Uterus (tissue), 4 donors: ENCODE measurements at places on chromosomes 2 and 18. TPM values are rescaled to one million over a fixed set of nuclear protein-coding genes. Genes with fewer than 3 reads are reported as not detected.

GRCh38 chr2:60948926-60949579, 67.7 kb downstream of the REL start:
- no peak for DNase-seq

- no peak for DNase-seq
Observed at GRCh38 chr2:152632736-152633135, 84.5 kb downstream of the PRPF40A start.

DNA sequence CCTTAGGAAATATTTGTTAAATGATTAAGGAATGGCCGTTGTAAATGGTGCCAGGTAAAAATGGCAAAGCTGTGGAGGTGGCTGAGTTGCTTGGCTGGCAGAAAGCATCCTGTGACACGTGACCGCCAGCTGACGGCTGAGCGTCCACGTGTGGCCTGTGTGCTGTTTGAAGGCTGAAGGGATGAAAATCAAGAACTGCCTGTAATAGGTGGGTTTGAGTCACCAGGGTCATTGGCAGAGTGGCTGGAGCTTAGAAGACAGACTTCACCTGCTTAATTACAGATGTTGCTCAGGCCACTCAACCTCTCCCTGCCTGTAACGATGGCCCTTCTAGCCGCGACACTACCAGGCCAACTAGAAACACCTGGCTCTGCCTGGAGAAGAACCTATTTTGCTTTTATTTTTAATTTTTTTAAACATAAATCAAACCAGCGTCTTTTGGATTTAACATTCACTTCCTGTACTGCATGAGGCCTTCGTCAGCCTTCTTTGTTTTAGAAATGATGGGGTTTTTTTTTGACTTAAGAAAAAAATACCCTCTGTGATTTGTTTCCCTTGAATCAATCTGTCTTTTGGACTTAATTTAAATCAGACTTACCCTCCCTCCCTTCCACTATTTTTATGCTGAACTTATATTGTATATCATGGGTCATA, 206.5 kb downstream of the PRKCE start:
- DNase-seq: no peak

DNA sequence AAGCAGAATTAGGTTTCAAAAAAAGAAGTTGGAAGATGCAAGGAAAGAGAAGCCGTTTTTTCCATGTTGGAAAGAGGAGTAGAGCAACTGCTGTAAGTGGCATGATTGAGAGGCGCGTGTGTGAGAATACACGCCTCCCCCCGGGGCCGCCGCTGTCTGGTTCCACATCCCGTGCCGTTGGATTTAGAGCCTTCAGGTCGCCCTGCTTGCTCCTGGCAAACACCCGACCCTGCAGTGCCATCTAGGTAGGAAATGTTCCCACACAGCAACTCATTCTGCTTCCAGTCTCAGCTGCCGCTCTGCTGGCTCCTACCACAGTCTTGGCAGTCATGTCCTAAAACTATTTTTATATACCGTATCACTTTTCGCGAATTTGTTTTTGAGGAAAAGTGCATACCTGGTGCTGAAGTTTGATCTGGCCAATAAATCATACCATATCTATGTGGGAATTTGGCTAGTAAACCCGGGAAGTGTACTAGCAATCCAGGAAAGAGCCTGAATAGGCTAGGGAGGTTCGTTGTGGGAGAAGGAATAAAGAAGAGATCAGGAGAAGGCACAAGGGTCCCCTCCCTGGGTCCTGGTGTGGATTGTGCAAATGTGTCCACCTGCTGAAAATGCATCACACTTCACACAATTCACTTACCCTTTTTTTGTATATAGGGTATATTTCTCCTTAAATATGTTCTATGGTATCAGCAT, 372.7 kb downstream of the FBXO15 start:
- DNase-seq: no peak

DNA sequence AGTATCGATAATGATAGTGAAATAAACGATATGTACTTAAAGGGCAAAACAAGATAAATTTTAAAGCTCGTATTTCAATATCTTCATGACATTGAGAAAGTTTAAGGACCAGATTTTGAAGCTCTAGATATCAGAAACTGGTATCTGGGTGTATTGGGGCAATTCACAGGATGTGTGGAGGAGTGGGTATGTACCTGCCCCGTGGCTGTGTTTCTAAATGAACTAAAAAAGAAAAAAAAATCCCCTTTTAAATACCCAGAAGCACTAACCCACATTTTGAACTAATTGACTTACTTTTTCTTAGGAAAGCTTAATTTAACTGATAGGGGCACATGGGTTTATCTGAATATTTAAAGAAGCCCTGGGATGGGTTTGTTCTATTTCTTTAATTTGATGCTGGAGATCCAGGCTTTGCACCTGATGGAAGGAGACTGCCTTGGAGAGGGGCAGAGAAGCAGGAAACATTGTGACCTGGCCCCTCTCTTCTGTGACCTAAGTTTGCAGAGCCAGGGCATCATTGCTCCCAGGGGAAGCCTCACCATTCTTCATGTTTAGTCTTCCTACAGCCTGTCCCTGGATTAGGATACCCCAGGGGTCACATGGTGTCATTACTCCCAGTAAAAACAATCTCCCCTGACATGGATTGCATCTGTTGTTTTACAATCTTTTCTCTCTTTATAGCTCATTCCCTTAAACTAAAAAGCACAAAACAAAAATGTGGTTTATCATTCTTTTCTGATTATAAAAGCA, 7.6 kb upstream of the KCTD1 start:
- DNase-seq: no peak

DNA sequence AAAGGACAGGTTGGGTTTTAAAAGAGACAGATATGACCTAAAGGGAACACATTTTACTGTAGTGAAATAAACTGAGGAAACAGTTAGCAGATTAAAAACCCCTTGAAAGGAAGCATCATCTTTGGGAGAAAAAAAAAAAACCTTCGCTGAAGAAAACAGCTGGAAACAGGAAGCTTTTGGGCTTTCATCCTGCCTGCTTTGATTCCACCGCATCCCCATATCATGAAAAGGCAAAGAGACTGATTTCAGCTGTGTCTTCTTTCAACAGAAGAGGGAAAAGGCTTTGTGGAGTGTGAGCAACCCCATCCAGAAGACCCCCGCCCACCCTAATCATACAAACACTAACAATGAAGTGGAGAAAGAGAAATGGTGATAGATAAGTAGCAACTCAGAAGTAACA, 86.4 kb downstream of the TCF4 start:
- no peak for DNase-seq

TMEM17 gene
- total RNA-seq: not detected
